ENCODE measurements at places on chromosomes 7 and 10. TPM values are rescaled to one million over a fixed set of nuclear protein-coding genes. Genes with fewer than 3 reads are reported as not detected.
A peak's percentile ranks its signal among the peaks of the same experiment; 100 is the strongest.

The ZNF775 gene
- 1.1 TPM for polyA plus RNA-seq

The ARL3 gene
- polyA plus RNA-seq = 7.8 TPM

DNA sequence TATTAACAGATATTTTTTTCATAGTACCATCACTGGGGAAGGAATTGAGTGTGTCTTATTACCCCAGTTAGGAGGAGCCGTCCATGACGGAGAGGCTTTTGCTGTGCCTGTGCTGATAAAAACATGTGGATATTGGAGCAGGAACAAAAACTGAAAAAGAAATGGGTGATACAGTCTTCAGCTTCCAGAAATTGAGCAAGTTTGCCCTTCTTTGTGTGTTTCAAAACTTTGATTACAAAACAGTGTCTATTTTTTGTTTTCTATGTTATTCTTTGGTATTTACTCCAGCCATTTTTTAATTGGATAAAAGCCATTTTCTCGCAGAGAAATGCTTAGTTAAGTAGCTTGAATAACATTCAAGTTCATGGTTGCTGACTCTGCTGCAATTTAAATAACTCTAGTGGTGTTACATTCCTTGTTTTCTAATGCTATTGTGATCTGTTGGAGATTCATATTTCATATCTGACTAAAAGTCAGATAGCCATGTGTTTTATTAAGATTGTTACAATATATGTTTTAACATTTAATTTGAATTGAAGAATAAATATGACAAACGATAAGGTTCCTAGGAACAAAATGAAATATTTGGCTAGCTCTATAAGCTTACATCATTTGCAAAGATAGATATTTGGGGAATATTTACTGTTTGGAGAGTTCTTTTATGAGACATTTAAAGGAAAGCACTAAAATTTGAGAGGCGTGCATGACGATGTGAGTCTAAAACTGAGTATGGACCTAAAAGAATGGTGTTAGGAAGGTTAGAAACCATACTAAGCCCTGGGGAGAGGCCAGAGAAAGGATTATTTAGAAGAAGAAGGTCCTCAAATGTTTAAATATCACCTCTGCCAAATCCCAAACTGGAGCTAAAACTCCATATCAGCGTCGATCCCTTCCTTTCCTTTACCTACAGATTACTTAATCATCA, 747.3 kb upstream of the CELF2 start:
- DNase-seq = no peak

- DNase-seq = no peak
Observed at GRCh38 chr7:87474533-87475358, 734 bp downstream of the ABCB4 start.

GRCh38 chr7:80272560-80273239, 138.1 kb downstream of the GNAI1 start:
- no peak for DNase-seq

The TWIST1 gene
- 1.6 TPM for polyA plus RNA-seq

GRCh38 chr7:30845426-30846135, 66.1 kb upstream of the AQP1 start:
- peak; percentile 49 for DNase-seq

GRCh38 chr7:44665531-44666213, 59.2 kb downstream of the OGDH start:
- peak; percentile 39 for DNase-seq

- DNase-seq = no peak
Observed at GRCh38 chr10:48288661-48289060, 14.2 kb upstream of the FRMPD2 start.

DNA sequence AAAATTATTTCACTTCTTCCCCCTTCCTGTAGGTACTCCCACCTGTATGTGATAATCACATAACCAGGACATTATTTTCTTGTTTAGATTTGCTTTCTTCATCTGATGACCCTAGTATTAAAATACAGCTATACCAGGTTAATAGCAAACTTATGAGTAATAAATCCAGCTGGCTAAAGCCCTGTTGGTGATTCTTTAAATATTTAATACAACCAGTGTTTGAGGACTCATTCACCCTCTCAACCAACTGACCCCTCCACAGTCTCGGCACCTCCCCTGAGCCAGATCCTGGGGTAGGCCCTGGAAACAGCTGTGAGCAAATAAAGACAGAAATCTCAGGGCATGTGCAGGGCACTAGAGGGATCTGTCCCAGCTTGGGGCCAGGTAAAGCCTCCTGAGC, 58.5 kb downstream of the BLNK start:
- DNase-seq = no peak

GRCh38 chr10:131579251-131580071, 267.9 kb upstream of the TCERG1L start:
- DNase-seq = no peak
